Inflammatory macrophage treated with lipopolysaccharide for 1 hour (primary cell): ENCODE measurements at places on chromosomes 4 and X.

DNA sequence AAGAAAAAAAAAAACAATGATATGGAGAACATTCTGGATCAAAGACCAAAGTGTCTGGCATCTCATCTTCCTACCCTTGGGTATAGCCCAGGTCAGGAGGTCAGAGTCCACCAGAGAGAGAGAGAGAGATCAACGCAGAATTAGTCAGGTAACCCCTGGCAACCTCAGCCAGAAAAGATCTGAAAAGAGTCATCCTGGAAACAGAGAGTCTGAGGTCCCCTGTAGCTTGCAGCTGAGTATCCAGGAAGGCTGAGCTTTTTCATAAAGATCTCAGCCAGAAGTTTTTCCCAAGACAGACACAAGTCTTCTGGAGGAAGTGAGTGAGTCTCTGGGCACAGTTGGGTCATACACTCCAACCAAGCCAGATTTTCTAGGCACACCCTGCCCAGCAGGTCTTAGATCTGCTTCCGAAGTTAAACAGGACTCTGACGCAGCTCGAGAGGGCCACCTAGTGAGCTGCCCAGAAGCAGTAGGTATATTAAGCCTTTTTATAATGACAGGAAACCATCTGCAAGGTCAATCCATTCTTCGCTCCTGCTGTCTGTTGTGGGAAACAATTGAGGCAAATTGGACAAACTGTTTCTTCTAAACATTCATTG lies 35.7 kb downstream of the ACE2 start:
- peak; percentile 34 for DNase-seq

DNA sequence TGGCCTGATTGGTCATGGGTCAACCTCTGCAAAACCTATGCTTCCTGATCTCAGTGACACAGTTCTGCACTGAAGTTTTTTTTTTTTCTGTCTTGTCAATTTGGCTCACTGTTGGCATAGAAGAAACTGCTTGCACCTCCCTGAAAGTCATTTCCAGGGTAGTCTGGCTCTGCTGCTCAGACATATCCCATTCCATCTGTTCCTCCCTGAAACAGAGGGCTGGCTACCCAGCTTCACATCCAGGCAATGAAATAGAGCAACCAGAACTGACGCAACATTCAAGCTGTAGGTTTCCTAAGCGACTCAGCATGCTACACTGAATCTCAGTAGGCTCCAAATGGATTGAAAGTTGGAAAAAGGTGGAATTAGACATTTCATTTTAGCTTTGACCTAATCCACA lies 176.8 kb upstream of the MBNL3 start:
- no peak for DNase-seq

DNA sequence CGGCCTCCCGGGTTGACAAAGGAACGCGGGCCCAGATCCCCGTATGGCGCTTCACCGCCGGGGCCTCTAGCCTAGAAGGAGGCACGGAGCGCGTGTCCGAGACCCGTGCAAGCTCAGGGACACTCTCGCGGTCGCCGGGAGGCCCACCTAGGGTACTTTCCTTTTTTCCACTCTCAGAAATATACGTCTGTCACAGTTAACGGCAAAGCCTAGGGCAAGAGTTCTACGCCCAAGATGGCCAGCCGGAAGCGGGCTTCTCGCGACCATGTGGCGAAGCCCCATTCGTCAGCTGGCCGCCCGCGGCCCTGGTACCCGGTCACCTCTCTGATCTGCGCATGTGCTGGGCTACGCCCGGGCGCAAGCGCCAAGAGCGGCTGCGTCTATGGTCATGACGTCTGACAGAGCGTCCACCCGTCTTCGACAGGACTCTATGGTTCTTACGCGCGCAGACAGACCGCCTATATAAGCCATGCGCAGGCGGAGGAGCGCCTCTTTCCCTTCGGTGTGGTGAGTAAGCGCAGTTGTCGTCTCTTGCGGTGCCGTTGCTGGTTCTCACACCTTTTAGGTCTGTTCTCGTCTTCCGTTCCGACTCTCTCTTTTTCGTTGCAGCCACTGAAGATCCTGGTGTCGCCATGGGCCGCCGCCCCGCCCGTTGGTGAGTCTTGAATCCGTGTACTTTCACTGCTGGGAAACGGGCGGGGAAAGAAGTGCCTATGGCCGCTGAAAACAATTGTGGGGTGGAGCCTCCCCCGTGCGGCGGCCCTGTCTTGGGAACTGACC lies at the start of gene RPL10:
TSS of gene RPL10 (plus strand) at position 490 of the 780 bp plus-strand sequence. CDS start at position 633, 143 bp downstream.
- DNase-seq: peak; percentile 93

- DNase-seq: no peak
These were observed 35.6 kb downstream of the TSPAN7 start for GRCh38 chrX:38596939-38597338.

DNA sequence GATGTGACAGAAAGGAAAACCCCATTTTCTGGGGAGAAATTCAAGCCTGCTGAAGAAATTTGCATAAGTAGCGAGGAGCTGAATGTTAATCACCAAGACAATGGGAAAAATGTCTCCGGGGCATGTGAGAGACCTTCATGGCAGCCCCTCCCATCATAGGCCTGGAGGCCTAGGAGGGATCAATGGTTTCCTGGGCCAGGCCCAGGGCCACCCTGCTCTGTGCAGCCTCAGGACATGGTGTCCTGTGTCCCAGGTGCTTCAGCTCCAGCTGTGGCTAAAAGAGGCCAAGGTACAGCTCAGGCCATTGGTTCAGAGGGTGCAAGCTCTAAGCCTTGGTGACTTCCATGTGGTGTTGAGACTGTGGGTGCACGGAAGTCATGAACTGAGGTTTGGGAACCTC lies 31.2 kb downstream of the ETDB start:
- DNase-seq: no peak

- DNase-seq: no peak
These were observed 541 bp downstream of the AIMP1 start for GRCh38 chr4:106316773-106317409.

- no peak for DNase-seq
These were observed 171.2 kb upstream of the GPC4 start for GRCh38 chrX:133586443-133586842.

DNA sequence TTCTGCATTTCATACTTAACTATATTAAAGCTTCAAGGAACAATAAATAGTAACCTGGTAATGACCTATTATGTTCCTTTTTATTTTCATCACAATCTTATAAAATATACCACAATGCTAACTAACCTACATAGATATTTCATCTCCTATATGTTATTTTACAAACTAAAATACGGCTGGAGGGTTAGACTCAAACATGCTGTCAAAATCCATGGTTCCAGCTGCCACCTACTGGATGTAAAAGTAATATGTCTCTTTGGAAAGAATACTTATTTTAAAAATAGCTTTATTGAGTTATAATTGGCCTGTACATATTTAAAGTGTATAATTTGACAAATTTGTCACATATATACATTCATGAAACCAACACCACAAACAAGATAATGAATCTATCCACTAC lies 15.0 kb downstream of the RGN start:
- DNase-seq: peak; percentile 0

DNA sequence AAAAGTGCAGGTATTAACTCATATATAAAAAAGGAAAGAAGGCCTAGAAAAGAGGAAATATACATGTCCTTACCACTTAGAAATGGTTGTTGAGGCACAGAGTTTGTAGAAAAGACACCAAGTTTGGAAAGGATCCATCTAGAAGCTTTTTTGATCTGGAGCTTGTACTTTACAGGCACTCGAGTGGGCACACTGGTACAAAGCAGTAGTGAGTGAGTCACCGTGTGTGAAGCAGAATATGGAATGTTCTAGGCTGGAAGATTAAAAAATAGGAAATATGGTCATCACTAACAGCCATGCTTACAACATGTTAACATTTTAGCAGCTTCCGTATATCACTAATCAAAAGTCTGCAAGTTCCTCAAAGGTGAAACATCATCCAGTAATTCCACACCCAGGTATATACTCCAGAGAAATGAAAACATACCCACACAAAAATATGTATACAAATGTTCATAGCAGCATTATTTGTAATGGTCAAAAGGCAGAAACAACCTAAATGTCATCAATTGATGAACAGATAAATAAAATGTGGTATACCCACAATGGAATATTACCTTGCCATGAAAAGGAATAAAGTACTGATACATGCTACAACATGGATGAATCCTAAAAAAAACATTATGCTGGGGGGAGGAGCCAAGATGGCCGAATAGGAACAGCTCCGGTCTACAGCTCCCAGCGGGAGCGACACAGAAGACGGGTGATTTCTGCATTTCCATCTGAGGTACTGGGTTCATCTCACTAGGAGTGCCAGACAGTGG lies 69.5 kb downstream of the FRYL start:
- DNase-seq: peak; percentile 19

- no peak for DNase-seq
These were observed 335.2 kb downstream of the UBE2NL start for GRCh38 chrX:144219035-144219434.

DNA sequence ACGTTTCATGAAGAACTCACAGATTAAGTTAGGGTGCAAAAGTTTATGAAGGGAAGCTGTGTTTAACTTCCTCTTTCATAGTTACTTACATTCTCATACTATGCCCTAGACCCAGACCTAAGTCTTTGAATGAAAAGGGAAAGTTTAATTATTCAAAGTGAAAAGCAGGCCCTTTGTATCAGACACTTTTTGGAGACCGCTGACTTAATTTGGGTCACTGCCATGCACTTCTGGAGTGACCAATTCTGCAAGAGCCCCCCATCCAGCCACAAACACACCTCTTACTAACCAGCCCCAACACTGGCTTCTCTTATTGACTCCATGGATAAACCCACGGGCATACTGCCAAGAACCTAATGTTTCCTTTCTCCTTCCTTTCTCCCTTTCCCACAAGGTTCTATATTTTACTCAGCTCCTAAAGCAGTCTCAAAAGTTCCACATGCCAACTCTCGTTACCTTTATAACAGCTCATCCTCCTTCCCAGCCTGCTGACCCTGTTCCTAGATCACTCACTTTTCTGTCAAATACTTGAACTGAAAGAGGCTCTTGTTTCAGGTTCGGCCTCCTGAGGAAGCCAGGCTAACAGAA lies 34.5 kb downstream of the ABCE1 start:
- no peak for DNase-seq

- DNase-seq: peak; percentile 20
These were observed 12.8 kb downstream of the HOPX start for GRCh38 chr4:56668267-56668666.

GRCh38 chr4:56208103-56208502 lies 179.2 kb downstream of the AASDH start:
- no peak for DNase-seq

- DNase-seq: no peak
These were observed 72.8 kb upstream of the MAPK10 start for GRCh38 chr4:86432559-86433134.

GRCh38 chr4:88955580-88956380 lies 101.2 kb downstream of the FAM13A start:
- DNase-seq: peak; percentile 43

GRCh38 chrX:134821901-134822300 lies 163.6 kb upstream of the PLAC1 start:
- DNase-seq: no peak

DNA sequence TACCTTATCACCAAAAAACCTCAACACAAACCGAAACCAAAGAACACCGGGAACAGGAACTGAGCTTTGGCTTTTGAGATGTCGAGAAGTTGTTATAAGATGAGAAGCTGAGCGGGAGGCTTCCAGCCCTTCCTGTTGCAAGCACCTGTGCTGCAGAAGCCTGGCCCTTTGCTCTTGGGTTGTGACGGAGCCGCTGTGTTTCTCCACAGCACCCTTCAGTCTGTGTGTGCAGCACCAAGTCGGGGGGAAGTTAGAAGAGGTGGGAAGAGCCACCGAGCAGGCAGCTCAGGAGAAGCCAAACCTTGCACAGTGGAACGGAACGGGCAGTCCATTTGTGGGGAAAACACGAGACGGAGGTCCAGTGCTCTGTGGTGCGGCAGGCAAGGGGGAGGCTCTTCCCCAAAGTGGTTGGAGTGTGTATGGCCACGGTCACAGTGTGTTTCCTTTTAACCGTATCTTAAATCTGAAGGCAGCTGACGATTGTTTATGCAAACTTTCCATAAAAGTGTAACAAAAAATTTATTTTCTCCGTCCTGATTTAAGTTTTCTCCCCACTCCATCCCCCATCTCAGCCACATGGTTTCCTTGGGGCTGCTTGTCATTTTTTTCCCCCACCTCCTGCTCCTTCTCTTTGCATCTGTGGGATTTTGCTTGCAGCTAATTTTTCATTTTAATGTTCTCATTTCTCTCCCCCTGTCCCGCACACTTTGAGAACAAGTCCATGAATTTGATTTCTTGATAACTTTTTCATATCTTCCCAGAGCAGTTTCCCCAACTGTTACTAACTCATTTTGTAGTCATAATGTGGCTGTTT lies 123.7 kb downstream of the STOX2 start:
- DNase-seq: peak; percentile 10

DNA sequence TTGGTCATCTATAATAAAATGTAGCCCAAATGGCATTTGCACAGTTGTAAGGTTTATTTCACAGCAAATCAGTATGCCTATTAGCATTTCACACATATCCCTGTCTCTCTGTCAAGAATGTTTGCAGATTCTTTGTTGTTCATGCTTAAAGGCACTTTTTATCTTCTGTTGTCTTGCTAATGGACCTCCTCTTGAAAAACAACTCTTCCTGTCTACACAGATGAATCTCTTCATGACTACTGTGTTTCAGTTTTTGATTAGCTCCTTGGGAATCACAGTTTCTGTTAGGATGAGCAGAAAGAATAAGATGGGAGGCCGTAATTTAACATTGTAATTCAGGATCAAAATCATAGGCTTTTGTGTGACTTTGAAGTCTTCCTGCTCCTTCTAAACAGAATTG lies 35.5 kb upstream of the SLC4A4 start:
- no peak for DNase-seq

DNA sequence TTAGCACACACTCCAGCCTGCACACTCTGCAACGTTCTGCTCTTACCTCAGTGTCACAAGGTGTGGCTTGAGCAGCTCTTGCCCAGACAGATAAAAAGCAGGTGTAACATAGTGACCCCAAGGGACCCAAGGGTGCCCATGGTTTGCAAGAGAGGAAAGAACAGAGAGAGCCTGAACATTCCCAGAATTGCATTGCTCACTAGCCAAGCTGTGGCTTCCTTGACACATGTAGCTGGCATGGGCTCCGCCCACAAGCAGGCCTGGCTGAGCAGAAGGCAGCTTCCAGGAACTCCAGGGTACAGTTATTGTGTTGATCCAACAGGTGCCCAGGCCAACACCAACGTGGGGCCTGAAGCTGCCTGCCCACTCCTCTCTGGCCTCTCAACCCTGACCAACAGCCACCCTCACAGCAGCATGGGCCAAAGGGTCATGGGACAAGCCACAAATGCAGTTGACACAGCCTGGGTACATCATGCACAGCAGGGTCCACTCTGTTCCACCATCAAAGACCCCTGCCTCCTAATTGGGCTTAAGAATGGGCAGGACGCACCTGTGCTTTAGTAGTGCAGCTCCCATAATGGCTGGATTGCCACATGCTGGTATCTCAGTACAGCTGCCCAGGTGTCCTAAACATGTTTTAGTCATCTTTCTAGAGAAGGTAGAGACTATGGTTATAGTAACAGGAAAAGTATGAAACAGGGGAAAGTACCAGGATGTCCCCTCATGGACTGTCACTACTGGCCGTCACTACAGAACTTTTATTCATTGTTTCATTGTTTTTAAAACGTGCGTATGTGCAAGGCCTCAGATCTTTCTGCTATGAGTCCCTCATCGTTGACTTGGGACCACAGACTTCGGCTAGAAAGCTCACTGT lies 73.7 kb upstream of the ACSL1 start:
- peak; percentile 89 for DNase-seq

GRCh38 chr4:138666366-138666765 lies 349.2 kb upstream of the NOCT start:
- DNase-seq: no peak

GRCh38 chr4:177119021-177119471 lies 190.6 kb upstream of the NEIL3 start:
- DNase-seq: no peak

- no peak for DNase-seq
These were observed 12.0 kb downstream of the APBB2 start for GRCh38 chr4:41202356-41202755.
